NCI-H748 treated with DMSO at 0.1 percent for 48 hours (cell line): ENCODE measurements at places on chromosomes 7 and 10.

DNA sequence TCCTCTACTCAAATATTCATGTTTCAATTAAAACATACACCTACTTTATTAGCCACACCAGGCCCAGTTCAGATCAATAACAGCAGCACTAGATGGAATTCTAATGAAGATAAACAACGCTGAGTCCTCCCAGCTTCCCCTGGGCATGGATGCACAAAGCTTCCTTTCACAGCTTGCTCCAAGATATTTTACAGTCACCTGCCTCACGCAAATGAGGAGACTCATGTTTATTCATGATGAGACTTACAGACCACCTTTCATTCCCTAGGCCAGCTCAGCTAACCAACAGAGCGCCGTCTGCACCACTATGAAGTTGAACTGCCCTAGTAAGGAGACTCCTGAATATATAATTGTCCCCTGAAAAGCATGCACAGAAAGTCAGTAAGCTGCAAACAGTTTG, 283.0 kb upstream of the AOAH start:
- no peak for DNase-seq

- DNase-seq, result no peak
Measured at GRCh38 chr10:11813177-11813576, 10.0 kb upstream of the PROSER2 start.

DNA sequence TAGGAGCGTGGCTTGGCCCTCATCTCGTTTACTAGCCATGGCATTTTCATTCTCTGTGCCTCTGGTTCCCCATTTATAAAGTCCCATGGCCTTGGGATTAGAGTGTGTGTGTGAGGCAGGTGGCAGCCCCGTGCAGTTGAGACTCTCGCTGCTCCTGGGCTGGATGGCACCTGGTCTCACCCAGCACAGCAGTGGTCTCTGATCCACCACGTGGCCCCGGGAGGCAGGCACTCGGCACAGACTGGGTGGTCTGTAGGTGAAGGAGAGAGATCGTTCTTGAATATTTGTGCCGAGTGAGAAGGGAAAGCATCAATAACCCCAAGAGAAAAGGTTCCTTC, 50.4 kb downstream of the CALML3 start:
- DNase-seq, result no peak

GRCh38 chr7:118218413-118219156, 5.9 kb upstream of the ANKRD7 start:
- DNase-seq, result no peak

DNA sequence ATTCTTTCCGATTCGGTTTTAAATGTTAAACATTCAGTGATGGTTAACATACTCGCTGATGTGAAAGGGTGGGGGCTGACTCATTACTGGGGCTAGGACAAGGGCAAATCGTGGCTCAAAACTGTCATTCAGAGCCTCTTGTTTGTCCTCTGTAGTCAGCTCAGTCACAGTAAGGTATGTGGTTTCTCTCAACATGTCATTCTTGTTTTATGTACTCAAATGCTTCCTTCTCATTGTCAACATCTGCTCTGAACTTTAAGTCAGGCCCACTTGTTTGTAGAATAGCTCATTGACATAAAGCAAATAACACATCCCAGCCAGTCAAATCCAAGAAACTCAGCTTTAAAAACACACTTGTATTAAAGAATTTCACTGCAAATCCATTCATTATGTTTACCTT, 7.3 kb downstream of the SLC16A9 start:
- no peak for DNase-seq

DNA sequence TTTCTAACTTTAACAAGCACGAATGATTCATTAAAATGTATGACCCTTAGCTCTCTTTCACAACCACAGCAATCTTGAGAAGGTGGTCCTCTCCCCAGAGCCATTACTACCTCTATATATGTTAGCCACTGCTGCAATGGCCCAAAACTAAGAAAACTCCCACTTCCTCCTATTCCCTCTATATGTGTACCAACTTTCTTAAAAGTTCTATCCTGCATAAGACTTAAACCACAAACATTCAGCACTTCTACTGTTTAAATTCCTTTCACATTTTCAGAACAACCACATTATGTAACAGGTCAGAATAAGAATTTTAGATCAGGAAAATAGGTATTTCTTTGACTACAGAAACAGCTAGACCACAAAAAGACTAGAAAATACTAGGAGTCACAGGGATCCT, 36.2 kb downstream of the WASL start:
- DNase-seq, result no peak

- no peak for DNase-seq
Measured at GRCh38 chr10:72712136-72712535, 20.2 kb downstream of the MCU start.
